Stimulated activated CD4-positive, alpha-beta T cell treated with anti-CD3 and anti-CD28 coated beads, Interleukin-4, amount 100 ng/mL, for 4 hours (primary cell): ENCODE measurements at places on chromosomes 4 and X.

DNA sequence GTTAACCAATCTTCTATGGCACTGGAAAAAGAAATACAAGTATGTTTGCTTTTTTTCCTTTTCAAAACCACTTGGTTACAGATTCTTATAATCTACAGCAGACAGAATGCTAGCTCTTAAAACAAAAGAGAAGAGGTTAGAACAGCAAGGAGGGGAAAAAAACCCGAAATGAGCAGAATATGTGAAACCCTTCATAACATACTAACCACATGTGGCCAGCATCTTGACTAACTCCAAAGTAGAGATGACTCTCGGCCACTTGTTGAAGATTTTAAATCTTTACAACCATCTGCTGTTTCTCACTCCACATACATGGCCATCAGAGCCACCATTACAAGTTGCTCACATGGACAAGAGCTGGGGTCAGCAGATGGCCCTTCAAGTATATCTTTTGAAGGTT, 100.3 kb downstream of the PAPSS1 start:
- DNase-seq = no peak

DNA sequence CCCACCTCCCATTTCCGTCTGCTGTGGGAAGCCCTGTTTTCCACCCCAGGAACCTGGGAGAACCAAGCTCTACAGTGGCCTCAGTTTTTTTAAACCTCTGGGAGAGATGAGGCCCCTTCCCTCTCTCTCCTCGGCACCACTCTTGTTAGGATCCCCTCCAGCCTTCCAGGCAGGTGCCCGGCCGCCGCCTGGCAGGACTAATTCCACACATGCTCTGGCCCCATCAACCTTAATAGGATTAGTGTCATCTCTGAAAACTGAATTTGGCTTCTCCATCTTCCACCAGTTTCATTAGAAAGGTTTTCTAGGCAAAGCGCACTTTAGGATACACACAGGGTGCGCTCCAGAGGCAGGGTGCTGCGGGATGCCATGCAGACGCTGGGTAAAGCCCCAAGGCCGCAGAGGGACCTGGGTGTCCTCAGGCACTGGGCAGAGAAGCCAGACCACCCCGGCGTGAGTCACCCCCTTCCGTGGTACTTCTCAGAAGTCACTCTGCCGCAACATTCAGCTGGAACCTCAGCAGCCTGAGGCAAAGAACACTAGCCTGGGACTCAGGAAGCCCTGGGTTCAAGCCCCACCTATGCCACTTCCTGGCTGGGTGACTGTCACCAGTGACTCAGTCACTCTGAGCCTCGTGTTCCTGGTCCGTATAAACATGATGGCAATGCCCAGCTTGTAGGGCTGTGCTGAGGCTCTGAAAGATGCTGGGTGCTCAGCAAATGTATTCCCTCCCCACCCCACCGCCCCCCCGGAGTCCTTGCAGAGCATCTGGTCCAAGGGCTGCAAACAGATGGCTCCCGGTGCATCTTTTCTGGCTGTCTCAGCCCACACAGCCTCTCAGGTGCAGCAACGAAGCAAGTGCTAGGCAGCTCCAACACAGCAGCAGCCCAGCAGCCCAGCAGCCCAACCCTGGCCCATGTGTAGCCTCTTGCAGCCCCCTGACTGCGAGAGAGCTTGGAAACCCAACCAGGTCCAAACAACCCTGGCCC, 29.1 kb downstream of the PPP2R2C start:
- DNase-seq = no peak

DNA sequence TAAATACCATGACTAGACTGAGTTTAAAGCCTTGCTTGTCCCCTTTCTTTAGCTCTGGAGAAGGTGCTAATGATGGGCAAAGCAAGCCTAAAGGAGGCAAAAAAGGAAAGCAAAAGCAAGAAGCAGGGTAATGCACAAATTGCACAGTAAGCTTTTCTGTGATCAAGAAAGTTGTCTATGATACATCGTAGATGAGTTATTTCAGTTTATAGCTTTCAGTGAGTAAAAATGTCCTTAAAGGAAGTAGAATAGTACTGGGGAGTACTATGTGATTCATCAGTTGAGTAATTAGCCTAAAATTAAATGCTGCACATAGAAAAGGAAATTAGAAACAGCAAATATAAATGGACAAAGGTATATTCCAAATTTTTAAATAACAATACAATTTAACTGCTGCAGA, 50.2 kb upstream of the PDE5A start:
- no peak for DNase-seq

- no peak for DNase-seq
Observed at GRCh38 chrX:153434801-153435200, 11.1 kb downstream of the TREX2 start.

- no peak for DNase-seq
Observed at GRCh38 chrX:123962006-123962467, 531 bp downstream of the STAG2 start.

GRCh38 chr4:122908223-122908622, 14.2 kb downstream of the NUDT6 start:
- DNase-seq = no peak

GRCh38 chrX:151973851-151974335, 583 bp downstream of the GABRE start:
- DNase-seq = no peak

DNA sequence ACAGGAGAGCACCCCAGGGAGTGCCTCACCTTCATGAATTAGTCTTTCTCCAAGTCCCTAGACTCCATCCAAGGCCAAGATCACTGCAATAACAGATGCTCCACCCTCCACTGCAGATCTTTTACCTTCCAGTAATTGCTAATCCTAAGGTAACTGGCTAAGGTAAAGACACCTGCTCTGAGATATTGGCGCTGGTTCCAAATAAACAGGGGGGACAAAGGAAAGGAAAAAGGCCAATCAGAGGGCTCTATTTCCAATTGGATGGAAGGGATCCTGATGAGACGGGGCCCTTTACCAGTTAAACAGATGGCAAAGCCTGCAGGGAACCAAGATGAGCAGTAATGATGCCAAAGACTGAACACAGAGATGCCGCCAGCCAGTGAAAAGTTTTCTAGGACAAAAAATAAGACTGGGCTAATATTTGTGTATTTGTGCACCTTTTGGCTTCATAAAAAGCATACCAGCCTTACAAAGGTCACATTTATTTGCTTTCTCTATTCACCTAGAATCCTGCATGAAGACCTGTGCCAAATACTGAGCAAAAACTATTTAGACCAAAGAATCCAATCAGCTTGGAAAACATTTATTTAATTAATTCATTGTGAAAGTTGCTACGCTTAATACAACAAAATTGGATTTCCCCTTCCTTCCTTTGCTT, 148.5 kb downstream of the PPP3CA start:
- no peak for DNase-seq
